ENCODE measurements at places on chromosomes 2 and 18.

DNA sequence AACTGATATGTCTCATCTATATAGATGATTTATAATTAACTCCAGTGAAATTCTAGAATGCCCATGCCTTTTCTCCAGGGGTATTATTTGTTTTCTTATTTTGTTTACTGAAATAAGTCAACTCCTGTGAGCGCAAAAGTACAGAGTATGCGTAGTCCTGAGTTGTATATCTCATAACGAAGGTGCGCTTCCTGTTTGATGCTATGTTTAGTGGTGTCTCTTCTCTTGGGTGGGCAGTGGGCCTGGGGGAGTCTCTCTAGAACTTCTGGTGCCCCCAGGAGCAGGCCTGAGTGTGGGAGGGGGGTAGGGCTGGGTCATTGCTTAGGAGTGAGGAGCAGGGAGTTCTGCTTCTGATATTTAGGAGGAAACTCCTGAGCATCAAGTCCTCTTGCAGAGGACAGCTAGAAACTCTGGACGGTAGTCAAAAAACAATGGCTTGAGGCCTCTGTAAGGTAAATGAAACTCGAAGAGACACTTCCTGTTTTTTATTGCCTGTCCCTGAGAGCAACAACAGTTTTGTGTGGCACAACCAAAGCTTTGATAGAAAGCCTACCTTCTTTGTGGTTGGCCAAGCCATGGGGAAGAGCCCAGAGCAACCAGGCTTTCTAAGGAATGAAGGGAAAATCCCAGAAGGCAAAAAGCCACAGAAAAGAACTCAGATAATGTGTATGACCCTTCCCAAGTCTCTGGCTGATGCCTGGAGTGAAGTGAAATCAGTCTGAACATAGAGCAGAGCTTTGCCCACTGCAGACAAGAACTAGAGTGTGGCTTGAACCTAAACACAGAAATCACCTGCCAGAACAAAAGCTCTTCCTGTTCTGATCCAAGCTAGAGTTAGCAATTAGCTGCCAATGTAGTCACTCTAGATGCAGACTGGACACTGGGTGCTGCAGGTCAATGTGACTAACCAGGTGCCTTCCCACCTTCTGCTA, 8.5 kb upstream of the SP140L start:
- DNase-seq, result no peak

- DNase-seq, result no peak
These were observed 212.7 kb downstream of the KCNE4 start for GRCh38 chr2:223264541-223265193.

DNA sequence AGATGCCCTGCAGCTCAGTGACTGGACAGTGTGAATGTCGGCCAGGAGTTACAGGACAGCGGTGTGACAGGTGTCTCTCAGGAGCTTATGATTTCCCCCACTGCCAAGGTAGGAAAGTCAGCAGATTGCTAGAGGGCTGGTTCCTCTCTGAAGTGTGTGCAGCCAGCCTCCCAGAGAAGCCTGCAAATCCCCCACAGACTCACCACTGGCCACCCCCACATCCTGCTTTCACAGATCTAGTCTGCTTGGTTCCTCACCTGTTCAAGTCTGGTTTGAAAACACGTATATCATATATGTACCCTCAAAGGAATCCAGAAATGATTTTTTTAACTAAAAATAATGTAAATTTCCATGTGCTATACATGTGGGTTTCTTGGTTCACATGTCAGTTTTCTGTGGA, 121.1 kb downstream of the LAMA3 start:
- DNase-seq, result no peak

DNA sequence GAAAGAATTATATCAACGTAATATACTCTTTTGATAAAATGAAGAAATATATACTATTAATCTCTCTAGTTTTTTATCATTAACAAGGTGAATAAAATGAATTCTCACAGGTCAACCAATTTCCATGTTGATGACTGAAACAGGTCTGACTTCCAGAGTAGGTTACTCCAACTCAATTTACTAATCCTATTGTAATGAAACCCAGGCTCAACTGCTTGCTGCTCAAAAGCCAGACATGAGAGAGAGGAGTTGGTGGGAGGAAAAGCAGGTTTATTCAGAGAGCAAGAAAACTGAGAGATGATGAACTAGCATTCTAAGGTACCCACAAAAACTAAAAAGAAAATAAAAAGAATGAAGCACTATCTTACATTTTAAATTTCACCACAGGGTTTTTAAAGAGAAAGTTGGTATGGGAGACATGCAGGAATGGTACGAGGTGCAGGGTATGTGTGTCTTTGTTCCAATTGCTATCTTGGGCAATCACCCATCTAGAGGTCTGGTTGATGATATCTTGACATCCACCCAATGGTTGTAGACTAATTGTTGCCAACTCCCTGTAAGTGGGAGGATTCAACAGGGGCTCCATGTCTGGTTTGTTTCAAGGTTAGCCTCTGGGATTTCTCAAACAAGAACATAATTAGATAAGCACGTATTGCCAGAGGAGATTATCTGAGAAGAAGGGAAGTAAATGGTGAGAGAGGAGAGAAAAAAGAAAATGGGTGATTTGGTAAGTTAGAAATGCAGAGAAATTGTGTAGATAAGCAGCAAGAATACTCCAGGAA, 471.4 kb upstream of the REG3G start:
- DNase-seq, result no peak

DNA sequence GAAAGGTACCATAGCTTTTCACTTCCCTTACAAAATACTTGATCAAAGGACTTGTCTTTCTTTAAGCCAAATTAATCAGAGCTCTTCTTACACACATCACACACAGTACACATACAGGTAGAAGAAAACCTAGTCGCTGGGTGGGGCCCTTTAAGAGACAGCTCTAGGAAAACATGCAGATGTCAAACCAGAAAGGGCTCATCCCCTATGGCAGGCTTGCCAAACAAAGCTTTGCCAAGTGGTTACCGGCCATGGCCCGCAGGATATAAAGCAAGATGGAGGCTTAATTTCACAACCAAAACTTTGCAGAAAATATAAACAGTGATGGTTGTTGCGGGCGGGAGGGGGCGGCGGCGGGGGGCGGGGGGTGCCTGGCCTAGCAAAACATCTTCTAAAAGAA, 2156.0 kb upstream of the PIK3C3 start:
- DNase-seq, result no peak

GRCh38 chr2:48851161-48851560, 95.6 kb upstream of the LHCGR start:
- DNase-seq, result no peak

DNA sequence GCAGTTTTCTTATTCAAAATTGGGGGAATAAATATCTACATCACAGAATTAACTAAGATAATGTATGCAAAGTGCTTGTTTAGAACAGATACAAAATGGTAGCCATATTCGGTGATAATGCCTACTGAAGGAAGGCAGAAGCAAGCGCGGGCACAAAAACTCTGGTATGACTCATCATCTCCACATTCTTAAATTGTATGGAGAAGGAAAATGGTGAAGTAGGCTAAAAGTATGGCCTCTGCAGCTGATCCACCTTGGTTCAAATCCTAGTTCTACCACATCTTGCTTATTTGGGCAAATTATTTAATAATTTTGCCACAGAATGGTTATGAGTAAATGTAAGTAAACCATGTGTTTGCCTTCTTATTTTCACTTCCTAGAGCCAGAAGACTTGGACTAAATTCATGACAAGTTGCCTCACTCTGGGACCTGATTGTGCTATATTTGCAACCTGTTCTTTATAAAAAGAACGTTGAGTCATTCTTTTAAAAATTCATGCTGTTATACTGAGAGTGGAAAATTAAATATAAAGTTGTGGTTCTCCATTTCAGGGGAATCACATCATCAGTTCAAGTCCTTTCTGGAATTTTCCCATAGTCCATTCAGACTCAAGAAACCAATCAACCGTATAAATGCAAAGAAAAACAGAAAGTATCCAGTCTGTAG, 9.0 kb upstream of the CDK15 start:
- no peak for DNase-seq

DNA sequence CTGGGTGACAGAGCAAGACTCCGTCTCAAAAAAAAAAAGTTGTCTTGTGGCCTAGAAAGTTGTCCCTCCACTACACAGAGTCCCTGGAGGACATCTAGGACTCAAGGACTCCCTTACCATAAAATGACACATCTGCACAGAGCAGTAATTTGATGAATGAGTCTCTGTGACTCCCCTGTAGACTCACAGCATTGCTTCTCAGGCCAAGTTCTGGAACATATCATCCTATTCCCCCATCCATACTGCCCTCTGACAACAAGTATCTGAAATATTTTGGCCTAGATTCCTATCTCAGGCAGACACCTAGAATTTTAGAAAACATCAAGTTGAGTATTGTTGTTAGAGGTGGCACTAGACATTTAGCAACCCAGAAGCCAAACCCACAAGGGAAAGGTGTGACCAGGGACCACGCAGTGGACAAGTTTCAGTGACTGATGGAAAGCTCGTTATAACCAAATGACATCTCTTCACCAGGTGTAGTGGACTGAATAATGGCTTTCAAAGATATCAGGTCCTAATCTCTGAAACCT, 97.9 kb upstream of the ATP8B1 start:
- DNase-seq, result no peak

DNA sequence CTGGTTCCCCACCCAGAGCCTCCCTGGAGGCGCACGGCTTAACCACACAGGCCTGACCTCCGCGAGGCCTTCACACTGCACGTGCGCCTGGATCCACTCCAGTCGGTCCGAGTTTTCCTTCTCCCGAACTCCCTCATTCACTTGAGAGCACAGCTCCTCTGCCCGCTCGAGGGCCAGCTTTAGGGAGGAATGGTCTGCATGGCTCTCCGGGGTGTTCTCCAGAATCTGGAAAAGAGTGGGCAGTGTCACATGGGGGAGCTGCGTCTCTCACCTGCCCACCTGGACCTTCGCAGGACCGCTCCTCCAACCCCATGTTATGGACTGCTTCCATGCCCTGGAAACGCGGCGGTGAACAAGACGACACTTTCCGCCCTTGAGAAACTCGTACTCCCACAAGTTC, 35.9 kb downstream of the FAM228A start:
- no peak for DNase-seq

DNA sequence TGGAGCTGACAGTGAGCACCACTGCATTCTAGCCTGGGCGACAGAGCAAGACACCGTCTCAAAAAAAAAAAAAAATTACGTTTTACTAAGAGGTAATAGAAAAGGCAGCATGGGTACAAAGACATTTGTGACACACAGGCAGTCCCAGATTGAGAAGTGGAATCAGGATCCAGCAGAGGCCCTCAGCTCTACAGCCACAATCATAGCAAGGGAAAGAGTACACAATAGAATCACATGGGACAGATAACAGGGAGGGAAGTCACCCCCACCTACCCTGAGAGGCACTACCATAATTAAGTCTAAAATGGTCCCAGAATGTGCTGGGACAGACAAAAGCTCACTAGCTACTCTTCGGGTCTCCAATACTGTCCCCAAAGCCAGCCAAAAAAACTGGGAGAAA, 12.5 kb downstream of the SRBD1 start:
- no peak for DNase-seq

DNA sequence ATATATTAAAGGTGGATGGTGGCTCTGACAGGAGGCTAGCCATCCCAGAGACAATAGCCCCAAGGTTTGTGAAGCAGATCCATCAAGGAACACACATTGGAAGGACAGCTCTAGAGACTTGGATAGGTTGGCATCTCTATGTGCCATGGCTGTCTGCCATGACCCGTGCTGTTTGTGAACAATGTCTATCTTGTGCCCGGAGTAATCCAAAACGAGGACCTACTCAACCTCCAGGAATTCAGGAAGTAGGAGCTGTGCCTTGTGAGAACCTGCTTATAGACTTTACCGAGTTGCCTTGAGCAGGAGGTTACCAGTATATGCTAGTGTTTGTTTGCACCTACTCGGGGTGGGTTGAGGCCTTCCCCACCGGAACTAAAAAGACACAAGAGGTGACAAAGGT, 43.1 kb upstream of the SELENOI start:
- no peak for DNase-seq

- no peak for DNase-seq
These were observed 5.5 kb downstream of the CCDC102B start for GRCh38 chr18:68803356-68803755.

- no peak for DNase-seq
These were observed 2.4 kb downstream of the FARP2 start for GRCh38 chr2:241358470-241358869.

- no peak for DNase-seq
These were observed 1.4 kb downstream of the TTC39C start for GRCh38 chr18:24015639-24016631.

- DNase-seq, result no peak
These were observed 4.3 kb downstream of the ERBB4 start for GRCh38 chr2:212534336-212534735.

GRCh38 chr2:154261473-154262027, 389.8 kb downstream of the GALNT13 start:
- no peak for DNase-seq

GRCh38 chr18:11850821-11851145, 430 bp upstream of the CHMP1B start:
- no peak for DNase-seq

GRCh38 chr2:106189764-106190468, 4.2 kb downstream of the UXS1 start:
- DNase-seq, result no peak

DNA sequence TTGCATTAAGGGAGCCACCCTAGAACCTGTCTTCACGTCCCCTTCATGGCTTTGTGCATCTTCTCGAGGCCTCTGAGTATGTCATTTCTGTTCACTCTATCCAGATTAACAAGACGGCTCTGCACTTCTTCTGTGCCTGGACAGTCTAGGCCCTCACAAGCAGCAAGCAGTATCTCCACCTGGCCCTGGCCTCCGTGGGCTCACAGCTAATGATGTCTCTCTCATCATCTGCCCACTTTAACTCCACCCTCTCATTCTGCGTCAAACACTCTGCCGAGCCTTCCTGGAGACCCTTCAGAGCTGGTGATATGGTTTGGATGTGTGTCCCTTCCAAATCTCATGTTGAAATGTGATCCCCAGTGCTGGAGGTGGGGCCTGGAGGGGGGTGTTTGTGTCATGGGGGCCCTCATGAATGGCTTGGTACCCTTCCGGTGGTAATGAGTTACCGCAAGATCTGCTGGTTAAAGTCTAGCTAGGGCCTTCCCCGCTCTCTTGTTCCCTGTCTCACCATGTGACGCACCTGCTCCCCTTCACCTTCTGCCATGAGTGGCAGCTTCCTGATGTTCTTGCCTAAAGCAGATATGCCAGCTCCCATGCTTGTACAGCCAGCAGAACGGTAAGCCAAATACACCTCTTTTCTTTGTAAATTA, 132.5 kb upstream of the ID2 start:
- DNase-seq, result no peak

GRCh38 chr18:10036479-10036878, 122.7 kb downstream of the VAPA start:
- no peak for DNase-seq

- no peak for DNase-seq
These were observed 652 bp downstream of the PPM1B start for GRCh38 chr2:44169155-44169898.

DNA sequence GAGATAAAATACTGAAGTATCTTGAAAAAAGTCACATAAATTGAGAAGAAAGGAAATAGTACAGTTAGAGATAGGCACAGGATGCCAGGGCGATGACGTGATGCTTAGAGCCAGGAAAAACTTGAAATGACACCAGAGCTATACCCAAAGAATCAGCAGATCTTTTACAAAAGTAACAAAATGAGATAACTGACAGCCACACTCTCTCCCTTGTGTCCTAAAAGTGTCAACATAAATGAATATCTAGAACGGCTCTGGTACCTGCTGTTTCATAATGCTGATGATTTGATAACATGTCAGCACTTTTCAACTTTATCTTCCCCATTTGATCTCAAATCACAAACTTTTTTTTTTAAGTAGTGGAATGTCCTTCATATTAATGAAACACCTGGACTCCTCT, 45.6 kb upstream of the ZC3H15 start:
- DNase-seq, result no peak

Measured in NCI-H1092 (cell line).